ENCODE measurements at places on chromosomes 1 and 21.

DNA sequence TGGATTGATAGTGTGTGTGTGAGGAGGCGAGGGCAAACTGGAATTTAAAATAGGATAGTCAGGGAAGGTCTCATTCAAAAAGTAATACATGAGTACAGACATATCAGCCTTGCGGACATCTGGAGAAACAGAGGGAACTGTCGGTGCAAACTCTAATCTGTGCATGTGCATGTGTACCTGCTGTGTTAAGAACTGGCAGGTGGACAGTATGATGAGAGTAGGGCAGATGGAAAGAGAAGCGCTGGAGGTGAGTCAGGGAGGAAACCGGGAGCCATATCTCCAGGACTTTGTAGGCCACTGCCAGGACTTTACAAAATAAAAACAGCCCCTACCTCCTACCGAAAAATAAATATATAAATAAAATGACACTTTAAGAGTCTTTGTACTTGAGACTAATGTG is 31.3 kb upstream of the MYBPHL start:
- no peaks in the 10 kb centered on the region for H3K4me1 ChIP-seq
- H3K4me3 ChIP-seq = no peak overlapping the region
- no peaks in the 10 kb centered on the region for H3K36me3 ChIP-seq
- H3K27ac ChIP-seq = no peak overlapping the region
- peaks cover 5% of the 10 kb centered on the region for H3K27me3 ChIP-seq
- DNase-seq = no peak

- no peaks in the 10 kb centered on the region for H3K27me3 ChIP-seq
- peaks cover 68% of the 10 kb centered on the region for H3K4me1 ChIP-seq
- no peak for DNase-seq
- H3K27ac ChIP-seq = no peak overlapping the region
- peaks cover 1% of the 10 kb centered on the region for H3K36me3 ChIP-seq
Measured at GRCh38 chr1:145959957-145960467, 2.2 kb upstream of the LIX1L start.

GRCh38 chr1:30879126-30879786 is 29.3 kb downstream of the SDC3 start:
- peaks cover 2% of the 10 kb centered on the region for H3K4me1 ChIP-seq
- H3K36me3 ChIP-seq = no peaks in the 10 kb centered on the region
- no peak overlapping the region for H3K27ac ChIP-seq
- H3K27me3 ChIP-seq = peaks cover 10% of the 10 kb centered on the region
- no peak overlapping the region for H3K4me3 ChIP-seq

- no peaks in the 10 kb centered on the region for H3K27me3 ChIP-seq
- H3K4me3 ChIP-seq = no peak overlapping the region
- H3K36me3 ChIP-seq = no peaks in the 10 kb centered on the region
- H3K4me1 ChIP-seq = peaks cover 4% of the 10 kb centered on the region
Measured at GRCh38 chr1:55813618-55814017, 598.5 kb upstream of the USP24 start.

- H3K36me3 ChIP-seq = no peaks in the 10 kb centered on the region
- DNase-seq = no peak
- no peaks in the 10 kb centered on the region for H3K27me3 ChIP-seq
- no peak overlapping the region for H3K4me3 ChIP-seq
- H3K4me1 ChIP-seq = no peaks in the 10 kb centered on the region
- H3K27ac ChIP-seq = no peak overlapping the region
Measured at GRCh38 chr21:27812279-27812678, 845.4 kb upstream of the ADAMTS5 start.

DNA sequence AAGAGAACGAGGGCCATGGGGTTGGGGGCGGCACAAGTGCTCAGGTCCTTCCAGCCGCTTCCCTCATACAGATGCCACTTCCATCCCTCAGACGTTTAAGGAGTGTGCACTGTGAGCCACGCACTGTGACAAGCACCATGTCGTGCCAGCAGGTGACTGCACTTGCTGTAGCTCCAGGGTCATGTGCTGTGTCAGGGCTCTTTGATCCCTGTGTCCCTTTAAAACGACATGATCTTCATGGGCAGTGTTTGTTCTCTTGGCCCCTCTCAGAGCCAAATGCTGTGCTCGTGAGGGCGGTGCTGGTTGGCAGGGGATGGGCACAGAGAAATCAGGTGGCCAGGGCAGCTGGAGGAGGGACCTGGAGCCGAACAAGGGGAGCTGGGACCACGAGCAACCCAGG is 19.9 kb downstream of the IL10RB start:
- no peak overlapping the region for H3K4me3 ChIP-seq
- no peaks in the 10 kb centered on the region for H3K4me1 ChIP-seq

DNA sequence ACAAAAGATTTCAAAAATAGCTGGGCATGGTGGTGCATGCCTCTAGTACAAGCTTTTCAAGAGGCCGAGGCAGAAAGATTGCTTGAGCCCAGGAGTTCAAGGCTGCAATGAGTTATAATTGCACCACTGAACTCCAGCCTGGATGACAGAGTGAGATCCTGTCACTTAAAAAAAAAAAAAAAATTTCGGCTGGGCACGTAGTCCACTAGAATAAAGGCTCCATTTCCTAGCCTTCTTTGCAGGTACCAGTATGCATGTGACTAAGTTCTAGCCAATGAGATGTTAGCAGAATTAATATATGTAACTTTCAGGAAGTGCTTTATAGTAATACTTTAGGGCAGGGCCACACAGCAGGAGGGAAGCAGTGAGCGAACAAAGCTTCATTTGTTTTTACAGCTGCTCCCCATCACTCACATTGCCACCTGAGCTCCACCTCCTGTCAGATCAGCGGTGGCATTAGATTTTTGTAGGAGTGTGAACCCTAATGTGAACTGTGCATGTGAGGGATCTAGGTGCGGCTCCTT is 28.8 kb upstream of the SYDE2 start:
- H3K27me3 ChIP-seq = peaks cover 14% of the 10 kb centered on the region
- no peaks in the 10 kb centered on the region for H3K36me3 ChIP-seq
- H3K4me3 ChIP-seq = no peak overlapping the region
- no peak for DNase-seq

- H3K27ac ChIP-seq = no peak overlapping the region
- H3K4me1 ChIP-seq = no peaks in the 10 kb centered on the region
- no peaks in the 10 kb centered on the region for H3K36me3 ChIP-seq
- H3K27me3 ChIP-seq = no peaks in the 10 kb centered on the region
- no peak for DNase-seq
Measured at GRCh38 chr1:68101829-68102228, 51.4 kb upstream of the DIRAS3 start.

GRCh38 chr1:217364220-217364619 is 266.7 kb downstream of the GPATCH2 start:
- H3K27me3 ChIP-seq = no peaks in the 10 kb centered on the region
- H3K4me3 ChIP-seq = no peak overlapping the region
- H3K27ac ChIP-seq = no peak overlapping the region
- no peak for DNase-seq
- no peaks in the 10 kb centered on the region for H3K36me3 ChIP-seq

DNA sequence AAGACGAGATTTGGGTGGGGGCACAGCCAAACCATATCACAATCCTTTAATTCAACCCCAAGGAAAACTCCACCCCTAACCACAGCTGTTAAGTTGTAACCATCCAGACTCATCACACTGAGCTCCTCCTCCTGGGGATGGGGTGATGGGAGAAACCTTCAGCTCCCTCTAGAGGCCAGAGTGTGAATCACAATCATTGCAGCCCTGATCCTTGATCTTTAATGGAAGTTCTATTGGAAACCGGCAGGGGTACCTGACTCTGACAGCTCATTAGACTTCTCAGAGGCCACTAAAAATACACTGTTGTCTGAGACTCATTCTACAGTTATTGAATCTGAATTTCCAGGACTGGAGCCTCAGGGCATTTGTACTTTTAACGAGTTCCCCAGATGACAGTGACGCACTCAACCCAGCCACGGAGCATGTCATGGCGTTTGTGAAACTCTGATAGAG is 127.2 kb downstream of the IGSF21 start:
- no peak overlapping the region for H3K4me3 ChIP-seq
- H3K27ac ChIP-seq = no peak overlapping the region
- no peaks in the 10 kb centered on the region for H3K36me3 ChIP-seq
- no peaks in the 10 kb centered on the region for H3K27me3 ChIP-seq
- no peaks in the 10 kb centered on the region for H3K4me1 ChIP-seq

GRCh38 chr1:156910309-156910782 is 10.1 kb upstream of the LRRC71 start:
- H3K27ac ChIP-seq = no peak overlapping the region
- H3K36me3 ChIP-seq = no peaks in the 10 kb centered on the region
- H3K4me1 ChIP-seq = peaks cover 3% of the 10 kb centered on the region
- H3K4me3 ChIP-seq = no peak overlapping the region
- DNase-seq = peak; percentile 48

All from T-helper 2 cell treated with Interferon-gamma antibody and Interleukin-4, amounts not matched to agents 5 μg/mL and 100 μg/mL, for 36 hours (primary cell).